ENCODE measurements at places on chromosomes 12 and 14. TPM values are rescaled to one million over a fixed set of nuclear protein-coding genes. Genes with fewer than 3 reads are reported as not detected.

- H3K27me3 ChIP-seq, result no peaks in the 10 kb centered on the region
- DNase-seq, result peak; percentile 87
- peak overlapping the region; percentile 79 for H3K4me3 ChIP-seq
- H3K36me3 ChIP-seq, result peaks cover 10% of the 10 kb centered on the region
- peak overlapping the region; percentile 76 for H3K27ac ChIP-seq
Observed at GRCh38 chr14:20624495-20625070, 16.9 kb downstream of the OR6S1 start.

DNA sequence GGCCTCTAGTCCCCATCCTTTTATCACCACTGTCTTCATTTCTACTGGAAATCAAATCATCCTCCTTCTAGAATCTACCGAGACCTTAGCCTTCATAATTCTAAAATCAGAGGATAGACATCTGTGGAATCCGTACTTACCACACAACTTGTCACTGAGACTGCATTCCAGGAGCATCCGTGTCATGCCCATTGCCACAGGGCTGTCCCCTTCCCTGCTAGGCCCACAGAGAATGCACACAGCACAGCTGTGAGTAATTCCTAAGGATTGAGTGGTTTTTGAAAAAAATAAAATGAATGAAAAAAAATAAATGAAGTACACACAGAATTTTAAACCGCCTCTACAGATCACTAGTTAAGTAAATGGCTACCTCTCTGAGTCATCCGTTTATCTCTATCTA, 21.0 kb upstream of the MAGOHB start:
- no peaks in the 10 kb centered on the region for H3K27me3 ChIP-seq
- H3K4me1 ChIP-seq, result peaks cover 8% of the 10 kb centered on the region
- H3K27ac ChIP-seq, result no peak overlapping the region
- DNase-seq, result no peak
- peaks cover 13% of the 10 kb centered on the region for H3K36me3 ChIP-seq

DNA sequence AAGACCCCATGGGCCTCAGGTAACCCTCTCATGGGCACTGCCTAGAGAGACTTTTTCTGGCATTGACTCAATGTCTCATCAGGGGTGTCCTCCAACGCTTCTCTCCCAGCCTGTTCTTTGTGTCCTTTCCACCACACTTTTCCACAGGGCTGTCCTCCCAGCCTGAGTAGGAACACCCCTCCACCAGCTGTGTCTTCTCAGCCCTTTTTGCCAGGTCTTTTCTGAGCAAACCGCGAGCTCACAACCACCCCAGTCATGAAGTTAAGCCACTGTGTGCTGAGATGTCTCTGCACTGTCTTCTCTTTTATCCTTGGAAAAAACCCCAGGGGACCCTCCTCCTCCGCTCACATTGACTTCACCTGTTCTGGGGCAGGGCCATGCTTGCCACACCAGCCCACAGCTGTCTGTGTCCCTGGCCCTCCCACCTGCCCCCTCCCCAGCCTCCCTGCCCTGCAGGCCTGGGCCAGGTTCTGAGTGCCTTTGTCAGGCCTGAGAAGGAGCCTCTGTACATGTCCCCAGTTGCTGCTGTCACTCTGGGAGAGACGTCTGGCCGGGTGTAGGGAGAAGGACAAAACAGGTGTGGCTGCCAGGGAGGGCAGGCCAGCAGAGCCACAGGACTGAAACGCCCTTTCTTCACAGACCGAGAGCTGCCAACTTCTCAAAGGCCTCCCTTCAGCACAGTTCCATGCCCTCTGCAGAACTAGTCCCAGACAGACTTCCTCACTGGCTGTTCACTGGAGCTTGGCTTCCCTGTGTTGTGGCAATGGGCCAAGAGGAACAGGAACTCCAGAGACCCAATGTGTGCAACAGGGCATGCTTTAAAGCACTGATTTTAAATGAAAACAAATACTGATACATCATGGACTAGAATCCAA, 50.5 kb upstream of the PNMA1 start:
- H3K4me3 ChIP-seq, result no peak overlapping the region
- peaks cover 7% of the 10 kb centered on the region for H3K36me3 ChIP-seq
- no peaks in the 10 kb centered on the region for H3K27me3 ChIP-seq
- peaks cover 35% of the 10 kb centered on the region for H3K4me1 ChIP-seq
- no peak for DNase-seq

GRCh38 chr12:116126610-116127009, 150.9 kb downstream of the MED13L start:
- no peak overlapping the region for H3K27ac ChIP-seq
- peaks cover 36% of the 10 kb centered on the region for H3K4me1 ChIP-seq
- no peak overlapping the region for H3K4me3 ChIP-seq
- peaks cover 7% of the 10 kb centered on the region for H3K36me3 ChIP-seq

DNA sequence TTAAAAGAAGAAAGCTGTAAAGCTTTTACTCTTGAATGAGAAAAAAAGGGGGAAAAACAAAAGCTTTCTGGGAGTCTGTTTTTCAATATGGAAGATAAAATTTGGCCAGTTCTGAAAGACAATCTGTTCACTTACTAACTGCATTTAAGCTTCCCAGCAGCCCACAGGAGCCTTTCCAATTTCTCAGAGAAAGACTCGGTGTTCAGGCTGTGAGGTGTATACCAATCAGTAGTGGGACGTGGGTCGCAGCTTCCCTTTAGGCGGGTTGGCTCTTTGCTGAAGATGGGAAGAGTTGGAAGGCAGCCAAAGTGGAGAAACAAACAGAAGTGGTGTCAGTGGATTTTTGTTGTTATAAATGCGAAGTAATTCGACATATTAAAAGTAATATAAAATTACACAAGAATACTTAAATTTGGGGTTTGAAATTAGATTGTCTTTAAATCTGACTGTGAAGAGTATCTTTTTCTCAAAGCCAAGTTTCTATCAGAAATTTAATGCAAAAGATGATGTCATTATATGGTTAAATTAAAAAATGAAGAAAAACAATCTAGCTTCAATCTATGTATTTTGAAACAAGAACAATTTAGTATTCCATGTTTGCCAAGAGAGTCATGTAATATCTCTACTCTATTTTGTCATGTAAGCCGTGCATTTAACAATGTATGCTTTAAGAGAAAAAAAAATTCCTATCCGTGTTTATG, 590.2 kb upstream of the ATXN7L3B start:
- H3K27ac ChIP-seq, result no peak overlapping the region
- no peaks in the 10 kb centered on the region for H3K4me1 ChIP-seq
- no peak for DNase-seq
- no peak overlapping the region for H3K4me3 ChIP-seq

GRCh38 chr12:62379723-62380045, 86.9 kb upstream of the MON2 start:
- DNase-seq, result no peak

DNA sequence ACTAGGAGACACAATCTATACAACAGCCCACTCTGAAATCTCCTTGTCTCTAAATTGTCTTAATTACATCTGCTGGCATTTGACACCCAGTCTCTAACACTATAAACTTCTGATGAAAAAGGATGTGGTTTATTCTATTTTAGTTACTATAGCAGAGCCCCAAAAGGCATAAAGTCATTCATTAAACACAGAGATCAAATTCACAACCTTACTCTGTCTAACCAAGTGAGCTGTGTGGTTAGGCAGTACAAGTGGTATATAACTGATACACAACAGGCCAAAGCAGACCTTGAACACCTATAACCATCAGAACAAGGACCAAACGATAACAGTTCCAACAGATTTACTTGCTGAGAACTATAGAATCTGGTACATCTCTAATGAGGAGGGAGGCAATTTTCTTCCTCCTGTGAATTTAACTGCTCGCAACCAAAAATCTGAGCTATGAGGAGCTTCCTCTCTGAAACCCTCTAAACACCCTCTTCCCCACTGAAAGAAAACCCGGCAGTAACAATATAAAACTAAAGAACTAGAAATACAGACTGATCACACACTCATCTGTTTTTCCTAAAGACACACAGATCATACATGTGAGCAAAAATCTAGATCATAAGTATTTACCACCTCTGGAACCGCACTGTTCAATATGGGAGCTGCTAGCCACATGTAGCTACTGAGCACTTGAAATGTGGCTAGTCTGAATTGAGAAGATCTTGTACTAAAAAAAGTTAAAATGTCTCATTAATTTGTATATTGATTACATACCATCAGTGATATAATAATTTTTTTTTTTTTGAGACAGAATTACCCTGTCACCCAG, 17.7 kb downstream of the SPPL3 start:
- DNase-seq, result no peak
- no peak overlapping the region for H3K4me3 ChIP-seq
- H3K27me3 ChIP-seq, result no peaks in the 10 kb centered on the region
- no peak overlapping the region for H3K27ac ChIP-seq
- H3K36me3 ChIP-seq, result no peaks in the 10 kb centered on the region

GRCh38 chr12:107545737-107546353, 139.8 kb upstream of the PWP1 start:
- no peak for DNase-seq
- no peaks in the 10 kb centered on the region for H3K4me1 ChIP-seq
- no peaks in the 10 kb centered on the region for H3K27me3 ChIP-seq
- H3K27ac ChIP-seq, result no peak overlapping the region

The KLRD1 gene
- total RNA-seq, result not detected

The MRPL51 gene
- total RNA-seq, result 314 TPM

The KRT75 gene
- not detected for total RNA-seq

Measured in MCF 10A (cell line).